ENCODE measurements at places on chromosomes 11 and 22.

GRCh38 chr11:114912826-114913225 lies 234.5 kb downstream of the NXPE2 start:
- no peak for DNase-seq

GRCh38 chr11:3907590-3907989 lies 52.1 kb downstream of the STIM1 start:
- DNase-seq = no peak

- DNase-seq = no peak
Observed at GRCh38 chr11:123193742-123194141, 1.3 kb downstream of the CLMP start.

DNA sequence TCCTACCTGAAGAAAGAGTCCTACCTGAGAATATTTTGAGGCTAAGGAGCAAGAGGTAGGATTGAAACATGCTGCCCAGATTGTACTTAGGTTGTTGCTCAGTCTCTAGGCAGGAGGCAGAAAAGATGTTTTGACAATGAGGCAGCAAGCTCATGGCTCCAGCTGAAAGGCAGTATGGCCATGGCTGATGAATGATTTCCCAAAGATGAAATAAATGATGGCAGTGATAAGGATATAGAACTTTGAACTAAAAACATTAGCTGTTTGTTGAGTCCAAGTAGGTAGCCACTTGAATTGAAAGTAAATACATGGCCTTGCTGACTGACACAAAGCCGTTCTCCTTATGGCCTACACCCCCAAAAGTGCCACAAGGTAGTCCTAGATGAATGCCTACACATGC lies 6.8 kb upstream of the NEU3 start:
- DNase-seq = no peak

DNA sequence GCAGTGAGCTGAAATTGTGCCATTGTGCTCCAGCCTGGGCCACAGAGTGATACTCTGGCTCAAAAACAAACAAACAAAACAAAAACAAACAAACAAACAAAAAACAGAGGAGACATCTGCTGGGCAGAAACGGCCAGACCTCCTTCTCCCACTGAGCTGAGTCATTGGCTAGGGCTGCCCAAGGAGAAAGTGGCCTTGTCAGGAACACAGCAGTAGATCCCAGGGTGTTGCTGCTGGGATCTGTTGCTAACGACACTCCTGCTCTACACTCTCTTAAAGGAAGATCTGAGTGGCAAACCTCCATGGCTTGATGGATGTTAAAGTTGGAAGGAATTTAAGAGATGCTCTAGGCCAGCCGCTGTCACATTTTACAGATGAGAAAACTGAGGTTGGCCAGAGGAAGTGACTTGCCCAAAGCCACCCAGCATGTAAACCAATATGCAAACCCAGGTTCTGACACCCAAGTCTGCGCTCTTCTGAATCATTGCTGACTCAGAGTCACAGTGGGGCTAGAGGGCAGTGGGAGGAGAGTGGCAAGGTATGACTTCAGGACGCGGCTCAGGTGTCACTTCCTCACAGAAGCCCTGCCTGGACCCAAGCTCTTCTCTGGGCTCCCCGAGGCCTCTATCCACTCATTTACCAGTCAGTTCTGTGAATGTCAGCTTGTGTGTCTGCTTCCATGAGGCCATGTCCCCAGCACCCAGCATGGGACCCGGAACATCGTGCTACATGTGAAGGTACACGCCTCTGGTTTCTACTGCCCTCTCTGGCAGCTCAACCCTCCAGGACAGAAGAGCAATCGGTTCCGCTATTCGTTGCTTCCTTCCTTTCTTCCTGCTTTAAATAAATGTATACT lies 11.3 kb upstream of the GDPD5 start:
- DNase-seq = no peak

DNA sequence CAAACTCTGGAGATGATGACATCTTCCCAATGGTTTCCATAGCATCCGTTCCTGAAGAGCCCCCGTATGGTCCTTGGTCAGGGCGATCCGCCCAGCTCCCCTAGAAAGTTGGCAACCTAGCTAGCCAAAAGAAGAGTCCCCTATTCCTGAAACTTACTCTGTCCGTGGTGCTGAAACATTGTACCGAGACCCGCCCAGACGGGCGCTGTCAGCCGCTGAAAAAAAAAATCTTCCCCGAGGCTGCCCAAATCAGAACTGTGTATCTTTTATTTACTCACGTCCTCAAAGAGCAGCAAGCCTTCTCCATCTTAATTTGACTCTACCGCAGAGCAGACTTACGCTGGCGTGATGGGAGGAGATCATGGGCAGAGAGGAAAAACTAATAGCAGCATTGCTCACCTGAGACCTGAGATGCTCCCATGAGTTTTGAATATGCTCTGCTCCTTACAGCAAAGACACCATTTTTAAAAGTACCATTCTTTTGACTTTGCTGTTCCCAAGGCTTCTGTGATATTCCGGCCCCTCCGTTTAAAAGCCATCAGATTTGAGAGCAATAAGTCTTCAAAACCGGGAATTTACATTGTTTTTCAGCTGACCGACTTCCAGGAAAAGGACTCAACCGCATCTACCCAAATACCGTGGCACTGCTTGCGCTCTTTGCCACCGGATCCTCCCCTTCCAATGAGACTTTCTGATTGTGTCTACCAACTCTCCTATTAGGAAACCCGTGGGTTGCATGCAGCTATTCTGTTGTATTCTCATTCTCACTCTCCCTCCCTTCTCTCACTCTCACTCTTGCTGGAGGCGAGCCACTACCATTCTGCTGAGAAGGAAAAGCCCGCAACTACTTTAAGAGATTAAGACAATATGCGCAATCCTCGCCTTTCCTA lies at the start of gene SLC17A6:
Gene SLC17A6 (plus strand): TSS at position 786 of the 890 bp plus-strand sequence. CDS start 153 bp downstream, outside the sequence.
- DNase-seq = peak; percentile 70

DNA sequence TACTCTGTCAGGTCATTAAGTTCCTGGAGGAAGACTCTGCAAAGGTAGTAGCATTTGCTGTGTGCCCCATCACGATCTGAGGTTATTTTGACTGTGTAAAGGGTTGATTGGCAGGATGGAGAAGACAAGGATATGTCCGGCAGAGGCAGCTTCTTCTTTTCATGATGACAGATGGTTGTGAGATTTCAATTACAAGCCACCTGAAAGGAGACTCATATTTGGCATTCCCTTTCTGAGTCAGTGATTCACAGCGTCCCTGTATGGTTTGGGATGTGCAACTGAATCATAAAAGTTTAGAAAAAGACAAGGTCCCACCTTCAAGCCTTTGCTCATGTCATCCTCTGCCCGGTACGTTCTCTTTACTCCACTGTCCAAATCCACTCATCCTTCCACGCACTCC lies 113.4 kb downstream of the MTNR1B start:
- DNase-seq = no peak

DNA sequence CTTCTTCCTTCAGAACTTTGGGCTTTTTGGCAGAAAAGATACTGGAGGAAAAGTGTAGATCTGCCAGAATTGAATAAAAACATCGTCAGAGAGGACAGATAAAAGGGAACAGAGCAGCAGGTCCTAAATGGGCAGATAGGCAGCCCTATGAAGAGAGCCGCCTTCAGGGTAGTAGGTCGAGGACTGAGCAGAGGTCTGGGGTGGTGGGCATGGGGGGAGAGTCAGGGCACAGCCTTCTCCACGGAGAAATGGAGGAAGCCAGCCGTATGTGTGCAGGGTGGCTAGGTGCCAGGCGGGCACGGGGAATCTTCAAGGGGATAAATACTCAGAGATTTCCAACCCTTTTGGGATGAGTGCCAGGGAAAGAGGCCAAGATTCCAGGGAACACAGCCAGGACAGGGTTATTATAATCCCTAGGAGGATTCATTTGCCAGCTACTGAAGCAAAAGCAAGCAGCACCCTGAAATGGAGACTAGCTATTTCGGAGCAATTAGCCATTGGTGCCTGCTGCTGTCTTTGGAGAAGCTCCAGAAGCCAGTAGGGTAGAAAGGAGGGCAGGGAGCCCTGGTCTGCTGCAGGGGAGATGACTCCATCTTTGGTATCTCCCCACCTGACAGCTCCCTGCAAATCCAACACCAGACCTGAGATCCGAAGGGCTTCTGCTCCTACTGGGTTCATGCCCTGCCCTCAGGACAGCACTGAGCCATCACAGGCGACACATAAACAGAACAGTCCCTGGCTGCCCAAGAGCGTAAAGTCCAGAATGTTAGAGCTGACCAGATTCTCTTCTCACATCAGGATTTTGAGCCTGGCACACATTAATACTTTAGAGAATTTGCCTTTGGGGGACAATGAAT lies 174.5 kb upstream of the NTM start:
- no peak for DNase-seq

DNA sequence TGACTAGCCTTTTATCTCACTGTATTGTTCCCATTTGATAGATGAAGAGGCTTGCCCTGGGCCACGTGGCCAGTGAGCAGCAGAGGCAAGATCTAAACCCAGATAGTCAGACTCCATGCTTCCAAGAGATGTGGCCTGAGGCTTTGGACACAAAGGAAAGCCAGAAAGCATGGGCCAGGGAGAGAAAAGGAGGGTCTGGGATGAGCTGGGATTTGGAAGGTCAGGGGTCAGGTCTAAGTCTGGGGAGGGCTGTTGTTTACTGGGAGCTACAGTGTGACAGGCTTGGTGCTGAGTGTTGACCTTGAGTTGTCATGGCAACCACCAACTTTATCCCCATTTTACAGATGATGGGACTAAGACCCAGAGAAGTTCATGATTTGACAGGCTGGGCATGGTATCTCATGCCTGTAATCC lies 2.1 kb downstream of the SLC35E4 start:
- no peak for DNase-seq

DNA sequence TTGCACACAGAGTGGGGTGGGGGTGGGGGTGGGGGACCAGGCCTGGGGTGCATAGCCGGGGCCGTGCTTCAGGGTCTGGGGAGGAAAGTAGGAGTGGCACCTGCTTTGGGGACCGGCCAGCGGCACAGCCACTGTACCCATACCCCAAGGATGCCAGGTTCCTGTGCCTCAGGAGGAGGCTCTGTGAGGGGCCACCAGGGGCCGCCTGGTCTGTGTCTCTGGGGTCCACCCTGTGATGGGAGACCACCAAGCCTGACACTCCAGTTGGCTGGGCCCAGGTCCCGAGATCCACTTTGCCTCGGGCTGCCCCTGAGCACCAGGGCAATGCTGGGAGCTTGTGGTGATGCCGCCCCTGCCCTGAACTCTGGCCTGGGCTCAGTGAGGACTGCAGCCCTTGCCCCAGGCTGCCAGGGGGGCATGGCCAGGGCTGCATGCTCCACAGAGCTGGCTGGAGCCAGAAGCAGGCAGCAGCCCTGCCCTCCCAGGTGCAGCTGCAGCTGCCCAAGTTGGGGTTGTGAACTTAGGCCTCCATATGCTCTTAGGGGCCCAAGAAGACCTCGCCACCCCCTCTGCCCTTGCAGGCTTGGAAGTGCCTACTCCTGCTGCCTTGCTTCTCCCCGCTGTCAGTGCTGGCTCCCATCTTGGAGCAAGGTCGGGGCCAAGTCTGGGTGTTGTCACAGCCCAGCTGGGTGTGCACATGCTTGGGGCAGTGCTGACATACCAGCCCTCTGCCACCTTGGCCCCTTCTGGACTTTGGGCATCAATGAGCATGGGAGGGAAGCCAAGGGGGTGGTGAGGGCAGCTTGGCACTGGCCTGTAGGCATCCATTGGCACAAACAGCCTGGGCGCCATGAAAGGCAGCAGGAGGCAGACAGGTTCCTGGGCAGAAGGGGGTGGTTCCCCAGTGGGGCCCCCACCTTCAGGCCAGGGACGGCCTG lies 123.3 kb upstream of the THY1 start:
- DNase-seq = no peak

DNA sequence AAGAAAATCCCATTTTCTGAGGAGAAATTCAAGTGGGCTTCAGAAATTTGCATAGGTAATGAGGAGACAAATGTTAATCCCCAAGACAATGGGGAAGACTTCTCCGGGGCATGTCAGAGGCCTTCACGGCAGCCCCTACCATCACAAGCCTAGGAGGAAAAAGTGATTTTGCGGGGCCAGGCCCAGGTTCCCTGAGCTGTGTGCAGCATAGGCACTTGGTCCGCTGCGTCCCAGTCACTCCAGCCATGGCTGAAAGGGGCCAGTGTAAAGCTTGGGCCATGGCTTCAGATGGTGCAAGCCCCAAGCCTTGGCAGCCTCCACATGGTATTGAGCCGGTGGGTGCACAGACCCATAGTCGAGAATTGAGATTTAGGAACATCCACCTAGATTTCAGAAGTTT lies 570.7 kb downstream of the KCNA4 start:
- no peak for DNase-seq

- DNase-seq = no peak
Observed at GRCh38 chr22:38230108-38230825, 28.5 kb downstream of the MAFF start.

DNA sequence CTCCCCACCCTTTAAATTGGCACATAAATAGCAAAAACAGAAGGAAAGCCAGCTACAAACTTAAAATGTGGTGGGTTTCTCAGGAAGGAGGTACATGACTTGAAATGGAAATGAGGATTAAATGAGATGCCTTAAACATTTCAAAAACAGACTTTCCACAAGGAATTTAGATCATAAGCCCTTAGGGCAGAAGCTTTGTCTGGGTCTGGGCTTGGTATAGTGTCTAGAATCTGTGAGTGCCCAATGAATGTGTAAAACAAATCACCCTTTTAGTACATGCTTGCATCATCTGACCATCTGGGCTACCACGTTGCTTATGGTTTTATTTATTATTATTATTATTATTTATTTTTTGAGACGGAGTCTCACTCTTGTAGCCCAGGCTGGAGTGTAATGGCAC lies 37.1 kb upstream of the CREB3L1 start:
- DNase-seq = no peak

- DNase-seq = no peak
Observed at GRCh38 chr22:31492151-31492550, 2.5 kb upstream of the EIF4ENIF1 start.

- DNase-seq = no peak
Observed at GRCh38 chr22:44329179-44329796, 16.5 kb upstream of the SHISAL1 start.

DNA sequence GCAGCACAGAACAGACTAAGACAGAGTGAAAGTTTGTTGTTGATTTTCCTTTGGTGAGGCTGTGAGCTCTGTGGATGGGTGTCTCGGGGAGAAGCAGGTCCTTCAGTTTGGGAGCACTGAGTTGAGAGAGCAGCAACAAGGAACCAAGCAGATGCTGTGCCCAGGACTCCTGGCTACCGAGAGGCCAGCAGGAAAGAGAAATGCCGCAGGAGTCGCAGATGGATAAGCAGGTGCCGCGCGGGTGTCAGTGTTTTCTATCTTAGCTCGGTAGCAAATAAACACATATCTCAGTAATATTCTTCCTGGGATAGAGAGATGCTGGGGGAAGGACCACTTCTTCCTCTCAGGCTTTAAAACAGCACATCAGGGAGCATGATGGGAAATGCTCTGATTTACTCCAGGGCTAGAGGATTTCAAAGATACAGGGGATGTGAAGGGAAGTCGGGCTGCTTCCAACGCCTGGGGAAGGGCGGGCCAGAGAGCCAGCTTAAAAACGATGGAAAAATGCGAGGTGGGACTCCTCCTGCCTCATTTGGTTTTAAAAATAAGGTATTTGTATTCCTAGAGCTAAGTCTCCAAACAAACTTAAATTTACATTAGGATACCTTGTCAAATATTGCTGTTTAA lies 470.7 kb upstream of the B3GAT1 start:
- no peak for DNase-seq

- no peak for DNase-seq
Observed at GRCh38 chr22:41526830-41527799, 17.2 kb downstream of the POLR3H start.

- DNase-seq = no peak
Observed at GRCh38 chr11:133149698-133150097, 382.6 kb downstream of the OPCML start.

- no peak for DNase-seq
Observed at GRCh38 chr11:13984616-13985450, 22.3 kb downstream of the SPON1 start.
